ENCODE measurements at places on chromosomes 12 and 14. TPM values are rescaled to one million over a fixed set of nuclear protein-coding genes. Genes with fewer than 3 reads are reported as not detected.

The AICDA gene
- 0.71 TPM for polyA plus RNA-seq

The OR6C2 gene
- not detected for polyA plus RNA-seq

The LPCAT3 gene
- 69.0 TPM for polyA plus RNA-seq

The PPM1H gene
- 27.7 TPM for polyA plus RNA-seq

The B3GNT4 gene
- polyA plus RNA-seq = 4.2 TPM

The KERA gene
- not detected for polyA plus RNA-seq

The TOMM20L gene
- 2.8 TPM for polyA plus RNA-seq

The MYH6 gene
- polyA plus RNA-seq = 0.16 TPM

The TAS2R10 gene
- polyA plus RNA-seq = 3.1 TPM

The TBX3 gene
- 74.4 TPM for polyA plus RNA-seq

The OR6C74 gene
- polyA plus RNA-seq = not detected

The GLIPR1L2 gene
- 0.92 TPM for polyA plus RNA-seq

The CCDC196 gene
- 0.21 TPM for polyA plus RNA-seq

The NUAK1 gene
- polyA plus RNA-seq = 11.9 TPM

The RPAP3 gene
- polyA plus RNA-seq = 44.5 TPM

The IQSEC3 gene
- polyA plus RNA-seq = 11.0 TPM

The SLC38A4 gene
- polyA plus RNA-seq = 27.5 TPM

The GYS2 gene
- 0.08 TPM for polyA plus RNA-seq

The LALBA gene
- polyA plus RNA-seq = not detected

The CLEC4E gene
- polyA plus RNA-seq = 2.0 TPM

The RTL1 gene
- polyA plus RNA-seq = 0.13 TPM

The ZBTB1 gene
- polyA plus RNA-seq = 71.2 TPM

The ATXN2 gene
- polyA plus RNA-seq = 78.1 TPM

The PAX9 gene
- 0.27 TPM for polyA plus RNA-seq

The CPSF6 gene
- polyA plus RNA-seq = 118 TPM

The LETMD1 gene
- polyA plus RNA-seq = 149 TPM

The NGB gene
- polyA plus RNA-seq = not detected

The ZFHX2 gene
- polyA plus RNA-seq = 12.4 TPM

The PLBD1 gene
- 48.3 TPM for polyA plus RNA-seq

The CCND2 gene
- 54.2 TPM for polyA plus RNA-seq

The SERPINA1 gene
- polyA plus RNA-seq = 72.2 TPM

The LRFN5 gene
- polyA plus RNA-seq = 9.3 TPM

The CLEC2A gene
- polyA plus RNA-seq = not detected

The RNASE1 gene
- polyA plus RNA-seq = 202 TPM

The RASSF9 gene
- polyA plus RNA-seq = 11.6 TPM

The SSPN gene
- polyA plus RNA-seq = 18.0 TPM

The PTPRO gene
- 264 TPM for polyA plus RNA-seq

Data from renal pelvis (tissue), 12 donors.